ENCODE measurements at places on chromosomes 5 and 9.

GRCh38 chr5:164341056-164341619 is 835.7 kb downstream of the MAT2B start:
- DNase-seq, result no peak

DNA sequence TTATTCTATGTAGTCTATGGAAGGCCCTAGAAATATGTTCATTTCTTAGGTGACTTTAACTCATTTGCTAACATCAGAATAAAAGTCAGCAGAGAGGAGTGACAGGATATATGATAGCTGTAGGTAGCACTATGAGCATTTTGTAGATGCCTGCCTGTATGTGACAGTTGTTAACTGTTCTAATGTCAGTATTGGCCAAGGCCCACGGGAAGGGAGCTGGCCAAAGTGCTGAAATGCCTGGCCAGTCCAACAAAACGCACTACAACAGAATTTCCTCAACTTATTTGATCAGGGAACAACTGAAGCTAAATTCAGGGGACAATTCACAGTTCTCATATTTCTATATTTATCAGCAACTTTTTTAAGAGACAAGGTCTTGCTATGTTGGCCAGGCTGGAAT is 20.8 kb downstream of the SV2C start:
- no peak for DNase-seq

DNA sequence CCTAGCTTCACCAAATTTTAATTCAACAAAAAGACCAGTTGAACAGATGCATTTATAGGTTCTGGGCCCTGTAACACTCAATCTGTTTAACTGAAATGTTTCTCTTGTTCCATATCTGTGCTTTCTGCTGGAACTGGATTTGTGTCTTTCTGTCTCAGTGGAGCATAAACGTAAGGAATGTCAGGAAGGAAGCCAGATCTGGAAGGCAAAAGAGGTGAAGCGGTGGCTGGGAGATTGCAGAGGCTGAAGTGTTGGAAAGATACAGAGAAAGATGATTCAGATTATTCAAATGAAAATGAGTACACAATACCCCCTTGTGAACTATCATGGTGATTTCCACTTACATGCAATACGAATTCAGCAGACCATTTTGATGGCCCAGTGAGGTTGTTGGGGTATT is 406.8 kb downstream of the BRINP1 start:
- no peak for DNase-seq

- no peak for DNase-seq
Observed at GRCh38 chr9:71683598-71684235, 84.6 kb downstream of the CEMIP2 start.

DNA sequence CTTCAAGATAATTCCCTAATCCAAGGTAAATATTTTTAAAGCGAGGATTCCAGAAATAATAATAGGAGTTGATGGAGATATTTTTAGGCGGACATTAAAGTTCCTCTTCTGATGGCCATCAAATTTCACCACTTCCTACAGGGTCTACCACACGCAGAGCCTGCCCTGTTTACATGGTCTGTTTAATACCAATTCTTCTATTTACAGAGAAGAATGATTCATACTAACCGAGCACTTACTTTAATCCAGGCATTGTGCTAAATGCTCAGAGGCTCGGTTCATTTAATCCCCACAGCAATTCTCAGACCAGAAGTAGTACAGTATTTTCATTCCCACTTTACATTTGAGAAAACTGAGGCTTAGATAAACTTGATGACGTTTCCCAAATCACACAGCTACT is 3.0 kb upstream of the ITGA1 start:
- no peak for DNase-seq

- DNase-seq, result no peak
Observed at GRCh38 chr5:43411495-43411894, 696 bp downstream of the CCL28 start.

DNA sequence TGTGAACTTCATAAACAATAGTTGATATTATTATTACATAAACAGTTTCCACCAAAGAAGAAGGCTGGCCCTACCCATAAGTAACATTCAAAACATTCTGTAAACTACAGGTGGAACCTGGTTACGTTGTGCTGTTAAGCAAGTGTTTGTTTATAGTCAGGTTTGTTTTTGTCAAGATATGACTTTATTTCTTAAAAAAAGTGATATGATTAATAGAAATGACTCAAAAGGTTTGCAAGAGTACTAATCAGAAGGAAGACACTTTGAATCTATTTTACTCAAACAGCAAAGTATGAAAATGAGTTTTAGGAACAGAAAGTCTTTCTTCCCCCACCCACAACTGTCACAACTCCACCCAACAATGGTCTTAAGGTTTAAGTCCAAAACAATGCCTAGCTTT is 220.8 kb downstream of the PLK2 start:
- DNase-seq, result no peak

- DNase-seq, result no peak
Observed at GRCh38 chr5:73312146-73312871, 136.3 kb downstream of the FOXD1 start.

DNA sequence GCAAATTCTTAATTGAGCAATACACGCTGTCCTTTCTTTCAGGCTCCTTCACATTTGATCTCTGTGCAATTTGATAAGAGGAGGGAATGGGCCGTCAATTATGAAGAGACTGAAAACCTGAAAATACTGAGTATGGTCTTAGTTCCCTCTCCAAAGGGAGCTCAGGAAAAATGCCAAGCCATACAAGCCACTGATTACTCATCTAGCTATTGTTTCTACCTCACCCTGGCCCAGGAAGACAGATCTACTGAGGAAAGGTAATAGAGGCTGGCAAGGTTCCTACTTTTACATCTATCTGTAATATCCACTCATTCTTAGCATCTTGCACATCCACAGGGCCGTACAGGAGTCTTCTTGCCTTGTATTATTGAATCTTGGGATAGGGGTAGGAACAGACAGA is 23.7 kb upstream of the TNC start:
- no peak for DNase-seq

GRCh38 chr5:179504191-179504590 is 46.2 kb upstream of the RUFY1 start:
- no peak for DNase-seq

GRCh38 chr9:99505936-99506335 is 283.9 kb downstream of the SEC61B start:
- no peak for DNase-seq

DNA sequence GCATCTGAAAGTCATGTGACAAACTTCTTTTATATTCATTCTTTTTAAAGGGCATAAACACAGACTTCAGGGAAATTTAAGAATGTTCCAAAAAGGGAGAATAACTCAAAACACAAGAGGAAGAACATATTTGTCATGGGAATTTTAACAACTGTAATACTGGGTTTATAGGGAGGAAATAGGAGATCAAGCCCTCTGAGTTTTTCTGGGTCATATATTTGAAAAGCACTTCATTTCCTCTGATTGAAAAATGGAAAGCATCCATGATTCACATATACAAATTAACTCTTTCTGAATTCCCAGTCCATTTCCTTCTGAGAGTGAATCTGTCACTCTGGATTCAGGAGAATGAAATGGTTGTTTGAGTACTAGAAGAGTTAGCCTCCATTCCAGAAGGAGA is 26.8 kb downstream of the LURAP1L start:
- DNase-seq, result no peak

GRCh38 chr9:69940674-69941073 is 103.0 kb upstream of the MAMDC2 start:
- DNase-seq, result no peak

- no peak for DNase-seq
Observed at GRCh38 chr9:2424619-2425033, 197.0 kb upstream of the VLDLR start.

DNA sequence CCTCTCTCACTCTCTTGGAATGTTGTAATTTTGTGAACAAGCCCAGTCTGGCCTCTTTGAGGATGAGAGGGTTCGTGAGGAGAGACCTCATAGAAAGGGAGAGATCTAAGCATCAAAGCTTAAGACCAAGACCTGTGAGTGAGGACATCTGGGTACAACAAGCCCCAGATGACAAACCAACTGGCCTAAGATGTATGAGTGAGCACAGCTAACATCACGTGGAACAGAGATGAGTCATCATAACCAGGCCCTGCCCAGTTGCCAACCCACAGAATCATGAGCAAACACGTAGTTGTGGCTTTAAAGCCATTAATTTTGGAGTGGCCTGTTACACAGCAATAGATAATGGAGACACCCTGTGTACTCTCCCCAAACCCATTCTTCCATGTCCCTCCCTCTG is 439.1 kb upstream of the KIF2A start:
- no peak for DNase-seq

- no peak for DNase-seq
Observed at GRCh38 chr5:16869821-16870796, 66.0 kb downstream of the MYO10 start.

DNA sequence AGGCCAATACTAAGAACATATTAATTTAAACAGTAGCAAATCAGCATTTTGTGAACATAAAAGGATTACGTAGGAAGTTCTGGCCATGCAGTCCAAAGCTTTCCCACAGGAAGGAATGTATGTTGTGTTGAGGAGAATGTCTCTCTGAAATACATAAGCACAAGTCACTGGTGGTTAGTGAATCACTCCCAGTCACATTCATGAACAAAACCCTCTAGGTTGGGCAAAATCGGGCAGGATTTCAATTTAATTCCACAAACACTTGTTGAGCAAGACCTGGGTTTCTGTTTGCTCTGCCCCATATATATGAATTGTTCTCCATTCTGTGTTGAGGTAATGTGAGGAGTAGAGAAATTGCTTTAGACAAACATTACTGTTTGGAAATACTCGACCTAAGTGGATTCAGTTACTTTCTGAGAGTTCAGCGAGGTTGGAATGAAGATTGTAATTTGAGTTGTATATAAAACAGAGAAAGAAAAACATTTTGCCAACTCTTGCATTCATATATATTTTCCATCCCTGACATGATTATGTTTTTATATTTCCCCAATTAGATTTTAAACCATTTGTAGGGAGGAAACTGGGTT is 127.6 kb upstream of the RPS23 start:
- no peak for DNase-seq

DNA sequence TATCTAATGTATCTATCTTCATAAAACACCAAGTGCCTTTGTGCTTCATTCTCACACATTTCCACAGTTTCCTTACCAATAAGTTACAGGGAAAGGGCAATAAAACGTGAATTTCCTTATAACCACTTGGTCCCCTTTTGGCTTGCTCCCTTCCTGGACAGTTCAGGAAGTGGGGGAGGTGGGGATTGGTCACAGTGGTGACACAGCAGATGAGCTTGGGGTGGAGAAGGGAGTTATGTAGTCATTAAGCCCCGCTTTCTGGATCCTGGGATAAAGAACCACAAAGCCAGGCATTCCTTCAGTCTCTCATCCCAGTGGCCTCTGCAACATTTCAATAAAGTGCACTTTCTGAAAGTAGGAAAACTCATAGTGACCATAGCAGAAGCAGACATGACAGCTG is 47.1 kb upstream of the FYB1 start:
- DNase-seq, result no peak
